Esophagus muscularis mucosa (tissue), 4 donors: ENCODE measurements at places on chromosomes 2 and 18. TPM values are rescaled to one million over a fixed set of nuclear protein-coding genes. Genes with fewer than 3 reads are reported as not detected.

Gene MC4R
- total RNA-seq: 0.66 TPM

GRCh38 chr18:32289483-32290075 lies 99.7 kb downstream of the MEP1B start:
- no peak for DNase-seq
- H3K27me3 ChIP-seq: no peaks in the 10 kb centered on the region
- H3K4me3 ChIP-seq: no peak overlapping the region
- no peaks in the 10 kb centered on the region for H3K4me1 ChIP-seq
- H3K36me3 ChIP-seq: peaks cover 15% of the 10 kb centered on the region
- H3K27ac ChIP-seq: no peak overlapping the region

DNA sequence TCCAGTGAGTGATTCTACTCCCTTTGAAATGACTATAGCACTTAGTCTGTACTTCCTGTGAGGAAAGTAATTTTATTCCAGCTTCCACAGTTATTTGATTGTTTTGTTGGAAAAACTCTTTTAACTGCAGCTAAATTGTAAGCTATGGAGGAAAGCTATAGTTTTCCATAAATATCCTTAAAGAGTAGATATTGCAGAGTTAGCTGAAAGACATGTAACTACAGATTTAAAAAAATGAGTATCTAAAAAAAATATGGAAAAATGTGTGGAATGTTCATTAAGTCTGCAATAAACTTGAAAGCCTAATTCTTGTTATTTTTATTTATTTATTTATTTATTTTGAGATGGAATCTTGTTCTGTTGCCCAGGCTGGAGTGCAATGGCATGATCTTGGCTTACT lies 56.8 kb upstream of the AQP4 start:
- no peak overlapping the region for H3K27ac ChIP-seq
- H3K36me3 ChIP-seq: no peaks in the 10 kb centered on the region
- no peak for DNase-seq
- no peaks in the 10 kb centered on the region for H3K27me3 ChIP-seq
- peaks cover 8% of the 10 kb centered on the region for H3K4me1 ChIP-seq
- H3K4me3 ChIP-seq: no peak overlapping the region

GRCh38 chr18:68178921-68179320 lies 536.0 kb downstream of the TMX3 start:
- H3K36me3 ChIP-seq: no peaks in the 10 kb centered on the region
- no peak overlapping the region for H3K27ac ChIP-seq
- H3K4me1 ChIP-seq: no peaks in the 10 kb centered on the region
- no peak for DNase-seq

- no peaks in the 10 kb centered on the region for H3K36me3 ChIP-seq
- no peaks in the 10 kb centered on the region for H3K27me3 ChIP-seq
- peaks cover 59% of the 10 kb centered on the region for H3K4me1 ChIP-seq
- peak overlapping the region; percentile 95 for H3K27ac ChIP-seq
- peak overlapping the region; percentile 95 for H3K4me3 ChIP-seq
Observed at GRCh38 chr2:190882856-190883582, 2.4 kb downstream of the GLS start.

Gene TMEFF2
- 0.42 TPM for total RNA-seq
